ENCODE measurements at places on chromosomes 5 and 9. TPM values are rescaled to one million over a fixed set of nuclear protein-coding genes. Genes with fewer than 3 reads are reported as not detected.
A peak's percentile ranks its signal among the peaks of the same experiment; 100 is the strongest.

DNA sequence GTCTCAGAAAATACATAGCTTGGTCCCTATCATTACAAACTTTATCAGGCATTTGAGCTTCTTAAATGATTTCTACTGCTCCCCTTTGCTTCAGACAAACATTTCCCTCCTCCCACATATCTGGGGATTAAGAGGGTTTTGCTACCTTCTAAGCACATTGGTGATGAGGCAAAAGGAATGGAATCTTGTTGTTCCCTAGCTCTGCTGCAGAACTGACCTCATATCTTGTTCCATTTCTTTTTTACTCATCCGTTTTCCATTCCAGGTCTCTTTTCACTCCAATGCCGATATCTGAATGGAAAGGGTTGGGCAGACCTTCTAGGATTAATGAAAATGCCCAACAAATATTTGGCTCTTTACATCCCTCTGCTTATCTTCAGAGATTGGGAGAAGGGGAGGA, 444.6 kb downstream of the ZNF608 start:
- no peak for DNase-seq

Gene RETREG1
- total RNA-seq = 272 TPM

DNA sequence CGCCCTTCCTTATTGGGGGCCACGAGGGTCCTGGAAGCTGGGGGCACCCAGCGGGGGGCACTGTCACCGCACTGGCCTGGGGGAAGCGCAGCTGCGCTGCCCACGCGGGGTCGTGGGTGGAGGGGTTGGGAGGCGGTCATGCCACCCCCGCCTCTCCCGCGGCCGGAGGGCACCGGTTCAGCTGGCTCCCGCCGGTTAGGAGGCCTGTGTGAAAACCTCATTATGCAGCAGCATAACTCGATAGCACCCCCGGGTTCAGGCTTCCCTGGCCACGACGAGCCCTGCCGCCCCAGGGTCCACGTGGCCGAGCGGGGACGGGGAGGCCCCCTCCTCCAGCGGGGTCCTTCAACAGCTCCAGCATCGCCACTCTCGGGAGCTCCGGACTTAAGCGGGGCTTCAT, 91.2 kb upstream of the ERCC6L2 start:
- DNase-seq = no peak

DNA sequence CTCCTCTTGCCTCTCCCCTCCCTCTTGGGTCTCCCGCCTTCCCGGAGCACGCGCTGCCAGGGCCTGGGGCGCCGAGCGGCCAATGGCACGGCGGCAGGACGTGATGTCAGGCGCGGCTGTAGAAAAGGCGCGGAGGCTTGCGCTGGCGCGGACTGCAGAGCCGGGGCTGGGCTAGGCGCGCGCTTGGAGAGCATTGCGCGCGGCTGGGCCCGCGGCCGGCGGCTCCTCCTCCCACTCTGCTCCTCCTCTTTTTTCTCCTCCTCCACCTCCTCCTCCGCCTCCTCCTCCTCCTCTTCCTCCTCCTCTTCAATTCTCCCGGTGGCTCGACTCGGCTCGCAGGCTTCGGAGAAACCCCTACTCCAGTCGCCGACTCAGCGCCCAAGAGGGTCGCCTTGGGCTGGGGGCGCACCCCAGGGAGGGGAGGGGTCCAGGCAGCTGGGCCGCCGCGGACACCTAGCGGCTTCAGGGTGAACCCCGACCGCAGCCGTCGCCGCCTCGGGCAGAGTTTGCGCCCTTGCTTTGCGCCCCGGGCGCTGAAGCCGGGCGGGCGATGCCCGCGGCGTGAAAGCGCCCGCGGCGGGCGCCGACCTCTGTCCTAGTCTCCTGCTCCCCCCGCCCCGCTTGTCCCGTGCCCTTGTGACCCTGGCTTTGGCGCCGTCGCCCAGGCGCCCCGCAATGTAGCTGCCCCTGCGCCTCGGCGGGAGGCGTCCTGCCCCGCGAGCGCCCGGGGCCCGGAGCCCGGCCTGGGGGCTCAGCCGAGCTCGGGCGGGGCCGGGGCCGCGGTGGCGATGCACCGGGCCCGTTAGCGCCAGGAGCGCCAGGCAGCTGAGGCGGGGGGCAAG, at the start of gene LHX2:
Gene LHX2, plus strand, starts transcription at position 309 of the 842 bp plus-strand sequence. CDS start 581 bp downstream, outside the sequence.
- peak; percentile 86 for DNase-seq

Gene CTNND2
- total RNA-seq = 1.7 TPM

Gene GLRA1
- not detected for total RNA-seq

Gene SPINK1
- not detected for total RNA-seq

GRCh38 chr9:20702570-20702969, 18.5 kb downstream of the FOCAD start:
- DNase-seq = no peak

DNA sequence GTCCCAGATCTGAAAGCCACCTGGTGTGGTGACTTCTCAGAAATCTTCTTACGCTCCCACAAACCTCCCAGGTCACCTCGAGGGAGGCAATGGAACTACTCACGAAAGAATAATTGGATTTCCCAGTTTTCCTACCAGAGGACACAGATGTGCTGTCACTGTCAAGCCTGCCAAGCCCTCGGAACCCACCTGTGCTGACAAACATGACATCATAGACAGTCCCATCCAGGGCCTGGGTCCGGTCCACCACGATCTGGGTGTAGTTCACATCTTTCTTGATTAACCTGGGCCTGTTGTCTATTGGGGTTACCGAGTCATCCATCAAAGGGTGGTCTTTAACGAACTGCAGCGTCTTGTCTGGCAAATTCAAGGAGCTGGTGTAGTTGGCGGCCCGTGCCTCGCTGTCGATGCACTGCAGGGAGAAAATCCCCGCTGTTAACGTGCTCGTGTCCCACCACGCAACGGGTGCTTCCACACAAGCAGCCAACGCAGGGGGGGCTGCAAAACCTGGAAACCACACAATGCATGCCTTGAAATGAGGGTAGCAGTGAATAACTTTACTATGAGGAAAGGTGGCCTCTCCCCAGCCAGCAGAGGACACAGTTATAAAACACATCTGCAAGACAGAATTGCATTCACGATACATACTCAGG, 69.0 kb downstream of the SECISBP2 start:
- DNase-seq = no peak

GRCh38 chr9:84852617-84853301, 183.2 kb downstream of the NTRK2 start:
- no peak for DNase-seq

- DNase-seq = no peak
These were observed 142.9 kb downstream of the HSD17B3 start for GRCh38 chr9:96158909-96159575.

Gene KCNV2
- total RNA-seq = not detected

GRCh38 chr9:75739884-75740611, 150.4 kb upstream of the PCSK5 start:
- DNase-seq = no peak

Gene PCAT7
- total RNA-seq = 0.08 TPM

Gene SPINK4
- not detected for total RNA-seq

Gene MYOZ3
- 4.0 TPM for total RNA-seq
